Activated naive CD8-positive, alpha-beta T cell treated with anti-CD3 and anti-CD28 coated beads, Interleukin-2, amount 10 ng/mL, durations not matched to agents 7 days and 5 days (primary cell): ENCODE measurements at places on chromosomes 12 and 14. TPM values are rescaled to one million over a fixed set of nuclear protein-coding genes. Genes with fewer than 3 reads are reported as not detected.

The TROAP gene
- total RNA-seq = 80.4 TPM

The NUP37 gene
- 49.2 TPM for total RNA-seq

The USP44 gene
- 25.8 TPM for total RNA-seq

The RPL10L gene
- not detected for total RNA-seq

The RERGL gene
- total RNA-seq = not detected

The LHX5 gene
- not detected for total RNA-seq

The AICDA gene
- not detected for total RNA-seq

The OTUB2 gene
- total RNA-seq = 0.47 TPM

The NPFF gene
- total RNA-seq = not detected

The CD163 gene
- total RNA-seq = 5.3 TPM

The KRT5 gene
- total RNA-seq = not detected

The LPAR5 gene
- total RNA-seq = 20.9 TPM

The FUT8 gene
- total RNA-seq = 86.4 TPM

The MGST1 gene
- total RNA-seq = 1.6 TPM

The OR6C65 gene
- total RNA-seq = not detected

The DPPA3 gene
- total RNA-seq = not detected

The FAM90A1 gene
- total RNA-seq = not detected

The LMO3 gene
- total RNA-seq = not detected

The PCNX4 gene
- 35.5 TPM for total RNA-seq

The CMA1 gene
- 0.51 TPM for total RNA-seq
